Heart left ventricle (tissue), 16 donors: ENCODE measurements at places on chromosomes 4 and X. TPM values are rescaled to one million over a fixed set of nuclear protein-coding genes. Genes with fewer than 3 reads are reported as not detected.

- no peak for DNase-seq
Measured at GRCh38 chr4:137608085-137608484, 75.8 kb upstream of the PCDH18 start.

- DNase-seq: peak; percentile 34
Measured at GRCh38 chr4:140300271-140300970, 73.0 kb upstream of the SCOC start.

- no peak for DNase-seq
Measured at GRCh38 chr4:140858897-140859296, 102.7 kb upstream of the TBC1D9 start.

DNA sequence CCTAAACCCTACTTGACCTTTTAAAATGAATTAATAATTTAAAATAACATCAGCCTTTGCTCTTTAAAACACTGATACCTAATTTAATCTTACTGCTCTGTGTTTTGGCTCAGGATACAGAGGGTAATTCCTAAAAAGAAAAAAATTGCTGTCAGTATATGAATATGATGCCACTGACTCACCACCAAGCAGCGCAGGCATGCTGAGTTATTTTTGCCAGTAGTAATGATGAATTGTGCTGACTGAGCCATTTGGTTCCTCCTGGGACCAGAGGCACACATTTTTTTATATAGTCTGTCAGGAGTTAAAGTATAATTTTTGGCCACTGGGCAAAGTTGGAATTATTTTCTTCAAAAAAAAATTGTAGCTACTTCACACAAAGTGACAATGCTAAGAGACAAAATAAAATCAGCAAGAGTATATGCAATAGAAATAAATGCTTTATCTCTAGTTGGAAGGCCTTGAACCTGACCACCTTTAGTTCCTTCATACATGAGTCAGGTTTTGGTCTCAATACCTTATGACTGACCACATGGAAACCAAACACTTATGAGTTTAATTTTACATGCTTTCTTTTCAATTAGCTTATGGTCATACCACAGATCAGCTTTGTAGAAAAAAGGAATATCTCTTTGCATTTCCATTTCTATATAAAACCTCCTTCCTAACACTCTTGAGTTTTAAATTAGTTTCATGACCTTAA, 115.1 kb downstream of the PPP3CA start:
- DNase-seq: no peak

DNA sequence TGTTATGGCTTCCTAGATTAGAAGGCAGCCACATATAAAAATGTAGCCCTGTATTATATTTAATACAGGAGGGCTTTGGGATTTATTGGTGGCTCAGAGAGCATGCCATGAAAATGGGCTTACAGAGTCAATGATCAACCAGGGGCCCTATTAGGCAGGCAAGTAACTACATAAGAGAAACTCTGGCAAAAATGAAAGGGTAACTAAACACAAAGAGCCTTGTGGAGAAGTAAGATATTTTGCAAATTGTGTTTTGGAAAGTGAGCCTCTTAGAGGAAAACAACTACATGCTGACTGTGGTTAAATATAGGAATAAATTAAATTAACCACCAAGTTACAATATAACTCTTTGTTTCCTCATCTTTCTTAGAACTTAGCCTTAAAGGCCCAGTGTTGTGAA, 5.5 kb downstream of the SAT1 start:
- DNase-seq: no peak

- DNase-seq: no peak
Measured at GRCh38 chr4:42385516-42385915, 11.8 kb upstream of the SHISA3 start.

HEPH gene
- 2.4 TPM for polyA plus RNA-seq

GRCh38 chrX:39969099-39969818, 128.5 kb downstream of the BCOR start:
- peak; percentile 45 for DNase-seq

SPIN4 gene
- polyA plus RNA-seq: 0.67 TPM

SH3D19 gene
- 61.7 TPM for polyA plus RNA-seq

DNA sequence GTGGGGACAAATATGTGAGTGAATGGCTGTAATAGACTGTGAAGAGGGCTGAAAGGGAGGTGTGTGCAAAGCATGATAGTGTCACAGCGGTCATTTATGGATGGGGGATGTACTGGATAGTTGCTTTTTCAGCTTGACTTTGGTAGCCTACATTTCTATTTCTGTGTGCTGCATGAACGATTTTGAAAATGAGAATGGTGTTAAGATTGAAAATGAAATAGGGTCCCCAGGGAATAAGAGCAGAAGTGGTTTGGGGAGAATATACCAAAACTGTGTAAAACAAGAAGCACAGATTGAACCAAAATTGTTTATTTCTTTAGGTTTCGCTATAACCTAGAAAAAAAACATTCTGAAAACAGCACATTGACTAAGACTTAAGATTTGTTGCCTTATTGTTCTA, 58.8 kb upstream of the CLNK start:
- no peak for DNase-seq

GRCh38 chr4:52646096-52646495, 13.0 kb downstream of the USP46 start:
- no peak for DNase-seq

TMSB15A gene
- 0.34 TPM for polyA plus RNA-seq

DNA sequence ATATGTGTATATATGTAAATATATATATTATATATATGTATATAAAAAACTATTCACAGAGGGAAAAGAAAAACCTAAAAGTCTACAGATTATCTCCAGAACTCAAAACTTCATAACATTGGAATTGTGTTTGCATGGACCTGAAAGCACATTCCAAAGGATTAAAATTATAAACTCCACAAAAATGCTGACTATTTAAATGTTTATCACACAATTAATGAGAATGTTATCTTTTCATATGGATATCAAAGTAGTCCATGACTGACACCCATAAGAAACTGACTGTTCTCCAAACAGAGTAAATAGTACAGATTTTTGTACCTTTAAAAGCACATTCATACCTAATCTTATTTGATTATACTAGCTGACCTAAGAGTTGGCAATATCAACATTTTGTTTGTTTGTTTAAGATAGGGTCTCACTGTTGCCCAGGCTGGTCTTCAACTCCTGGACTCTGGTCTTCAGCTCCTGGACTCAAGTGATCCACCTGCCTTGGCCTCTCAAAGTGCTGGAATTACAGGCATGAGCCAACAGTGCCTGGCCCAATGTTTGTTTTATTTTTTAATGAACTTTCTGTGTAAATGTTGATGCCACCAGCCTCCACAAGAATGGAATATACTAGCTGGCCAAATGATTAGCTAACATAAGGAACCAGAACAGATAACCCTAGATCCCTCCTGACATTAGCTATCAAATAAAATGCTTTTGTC, 50.0 kb downstream of the SLC39A8 start:
- no peak for DNase-seq
